Left colon (tissue), 2 donors: ENCODE measurements at places on chromosomes 5 and 9. TPM values are rescaled to one million over a fixed set of nuclear protein-coding genes. Genes with fewer than 3 reads are reported as not detected.

PCDHGA4 gene
- total RNA-seq, result 0.37 TPM

- peak; percentile 47 for DNase-seq
These were observed 5.6 kb downstream of the AMBP start for GRCh38 chr9:114072184-114073140.

- DNase-seq, result no peak
These were observed 172.7 kb upstream of the MEF2C start for GRCh38 chr5:89055695-89056085.

DNA sequence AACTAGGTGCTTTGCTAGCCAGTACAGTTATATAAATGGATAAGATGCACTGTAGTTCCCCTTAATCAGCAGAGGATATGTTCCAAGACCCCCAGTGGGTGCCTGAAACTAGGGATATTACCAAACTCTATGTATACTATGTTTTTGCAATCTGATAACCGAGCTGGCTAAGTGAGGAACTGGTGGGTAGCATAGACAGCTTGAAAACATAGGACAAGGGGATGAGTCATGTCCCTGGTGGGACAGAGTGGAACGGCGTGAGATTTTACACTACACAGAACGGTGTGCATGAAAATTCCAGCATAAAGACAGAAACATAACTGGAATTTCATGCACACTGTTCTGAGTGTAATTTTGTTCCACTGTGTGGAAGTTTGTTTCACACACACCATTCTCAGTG is 86.9 kb downstream of the BASP1 start:
- DNase-seq, result no peak

EXD3 gene
- total RNA-seq, result 57.3 TPM

OR13C4 gene
- total RNA-seq, result not detected

DNA sequence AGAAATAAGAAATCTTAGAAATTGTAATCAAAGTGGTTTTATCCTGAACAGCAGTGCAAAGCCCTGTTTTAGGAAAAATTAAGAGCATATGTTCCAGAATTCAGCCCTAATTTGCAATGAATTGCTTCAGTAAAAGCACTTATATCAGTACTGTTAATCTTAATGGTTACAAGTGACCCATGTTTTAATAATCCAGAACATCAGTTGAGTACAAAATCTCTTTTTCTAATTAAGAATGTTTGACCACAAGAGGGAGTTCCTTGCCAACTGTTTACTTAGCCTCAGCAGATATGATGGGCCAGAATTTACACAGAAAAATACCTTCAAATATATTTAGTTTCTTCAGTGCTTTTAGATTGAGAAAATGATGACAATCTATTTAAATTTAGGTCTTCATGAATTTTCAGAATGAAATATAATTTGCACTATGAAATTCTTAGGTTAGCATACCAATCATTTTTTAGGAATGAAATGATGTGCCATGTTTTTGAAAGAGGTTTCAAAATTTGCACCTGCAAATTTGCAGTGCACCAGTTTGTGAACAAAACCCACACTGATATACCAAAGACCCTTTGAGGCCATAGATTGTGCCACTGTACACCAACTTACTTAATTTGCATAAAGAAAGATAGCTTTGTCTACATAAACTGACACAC is 926.3 kb upstream of the ARRDC3 start:
- DNase-seq, result no peak

DNA sequence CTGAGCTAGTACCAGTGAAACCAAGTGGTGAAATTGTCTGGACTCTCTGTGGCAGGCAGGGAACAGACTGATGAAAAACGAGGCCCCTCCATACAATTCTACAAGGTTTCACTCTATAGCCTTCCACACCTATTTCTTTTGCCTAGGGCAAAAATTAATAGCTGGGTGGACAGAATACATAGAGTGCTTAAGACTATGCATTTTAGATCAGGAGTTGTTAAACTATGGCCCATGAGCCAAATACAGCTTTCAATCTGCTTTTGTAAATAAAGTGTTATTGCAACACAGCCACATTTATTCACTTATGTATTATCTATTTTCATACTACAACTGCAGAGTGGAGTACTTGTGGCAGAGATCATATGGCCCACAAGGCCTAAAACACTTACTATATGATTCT is 45.2 kb downstream of the SH3TC2 start:
- DNase-seq, result no peak

POMT1 gene
- total RNA-seq, result 31.0 TPM

- DNase-seq, result peak; percentile 91
These were observed 40.2 kb upstream of the GARNL3 start for GRCh38 chr9:127224178-127224882.

HK3 gene
- total RNA-seq, result 4.4 TPM

GRCh38 chr9:30524311-30524710 is 1860.1 kb upstream of the ACO1 start:
- no peak for DNase-seq

PCDHB12 gene
- total RNA-seq, result 0.42 TPM

RANBP3L gene
- total RNA-seq, result not detected

DNA sequence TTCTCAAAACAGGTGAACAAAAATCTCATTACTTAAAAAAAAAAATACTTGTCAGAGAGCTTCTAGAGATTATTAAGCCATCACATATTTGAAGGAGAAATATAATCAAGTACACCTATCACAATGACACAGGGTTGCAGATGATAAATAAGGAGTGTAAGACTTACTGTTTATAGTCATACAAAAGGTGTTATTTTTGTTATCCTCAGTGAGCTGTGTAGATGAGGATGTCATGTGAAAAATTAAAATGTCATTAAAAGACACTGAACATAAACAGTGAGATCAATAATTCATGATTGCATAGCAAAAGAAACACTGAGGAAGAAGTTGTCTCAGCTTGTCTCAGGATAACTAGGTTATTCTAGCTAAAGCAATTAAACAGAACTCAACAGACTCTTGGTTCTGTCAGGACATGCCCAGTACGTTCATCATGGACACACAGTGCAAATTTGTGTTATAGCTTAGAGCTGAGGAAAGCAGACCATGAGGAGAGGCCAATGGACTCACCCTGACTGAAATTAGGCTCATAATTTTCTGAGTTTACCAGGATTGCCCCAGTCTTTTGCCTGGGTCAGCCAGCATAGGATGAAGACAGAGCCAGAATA is 1162.6 kb upstream of the C9orf72 start:
- no peak for DNase-seq

GRCh38 chr5:146699664-146700418 is 178.7 kb downstream of the PPP2R2B start:
- DNase-seq, result no peak

AHRR gene
- total RNA-seq, result 1.6 TPM

- DNase-seq, result no peak
These were observed 90.0 kb downstream of the ARRDC3 start for GRCh38 chr5:91293131-91293530.

DNA sequence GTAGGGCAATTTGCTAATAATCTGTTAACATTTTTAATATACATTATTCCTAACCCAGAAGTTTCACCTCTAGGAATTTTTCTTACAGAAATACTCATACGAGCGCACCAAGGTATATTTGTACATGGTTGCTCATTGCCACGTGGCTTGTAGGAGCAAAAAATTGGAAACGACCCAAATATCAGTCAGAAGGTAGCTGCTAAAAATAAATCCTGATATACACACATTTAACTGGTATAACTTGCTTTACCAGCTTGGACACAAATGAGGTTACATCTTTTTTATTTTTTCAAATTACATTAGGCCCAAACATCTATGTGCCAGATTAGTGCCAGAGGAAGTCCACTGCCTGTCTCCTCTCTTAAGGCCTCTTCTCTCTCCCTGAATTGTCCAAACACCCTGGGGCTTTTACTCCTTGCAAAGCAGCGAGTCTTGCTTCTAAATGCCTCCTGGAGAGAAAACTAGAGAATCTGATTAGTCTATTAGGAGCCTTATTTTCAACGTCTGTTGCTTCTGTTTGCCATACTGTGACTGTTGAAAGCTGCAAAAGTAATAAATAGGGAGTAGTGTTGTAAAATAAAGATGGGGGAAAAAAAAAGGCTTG is 92.0 kb upstream of the SSBP2 start:
- DNase-seq, result no peak

DNA sequence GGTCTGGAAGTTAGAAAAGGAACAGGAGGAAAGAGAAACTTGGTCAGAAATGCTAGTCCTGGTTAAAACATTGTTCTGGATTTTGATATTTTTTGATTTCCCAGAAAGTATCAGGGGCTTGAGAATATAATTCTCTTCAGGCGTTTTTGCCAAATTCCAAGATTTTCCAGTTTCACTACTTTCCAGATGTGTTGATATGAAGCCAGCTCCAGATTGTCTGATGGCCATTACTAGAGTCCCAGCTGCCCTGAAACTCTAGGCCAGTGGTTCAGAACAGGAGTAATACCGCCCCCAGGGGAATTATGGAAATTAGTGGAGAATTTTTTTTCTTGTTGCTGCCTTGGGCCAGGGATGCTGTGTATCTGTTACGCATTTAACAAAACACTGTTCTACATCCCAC is 88.6 kb downstream of the KCNN2 start:
- DNase-seq, result no peak

DNA sequence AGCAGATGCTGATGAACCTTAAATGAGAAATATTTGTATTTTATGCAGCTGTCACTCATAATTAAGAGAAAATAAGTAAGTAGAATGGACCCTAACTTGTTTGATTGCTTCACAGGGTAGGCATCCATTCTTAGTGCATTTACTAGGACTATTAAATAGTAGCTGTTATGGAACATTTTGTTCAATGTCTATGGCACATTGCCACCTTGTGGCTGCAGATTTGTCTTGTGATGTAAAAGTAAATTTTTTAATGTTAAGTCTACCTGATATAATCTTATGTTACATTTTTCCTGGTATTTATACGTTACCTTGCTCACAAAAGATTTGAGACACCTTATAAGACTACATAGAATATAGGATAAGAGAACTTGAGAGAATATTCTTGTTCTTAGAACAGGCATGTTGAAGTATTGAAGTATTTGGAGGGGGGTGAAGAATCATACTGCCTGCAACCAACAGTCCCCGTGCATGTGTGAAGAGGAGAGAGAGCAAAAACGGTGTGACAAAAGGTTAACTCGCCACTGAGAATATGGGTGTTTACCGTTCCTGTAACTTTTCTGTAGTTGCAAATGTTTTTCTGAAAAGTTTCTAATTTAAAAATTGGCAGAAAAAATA is 161.1 kb downstream of the MAST4 start:
- DNase-seq, result peak; percentile 62

- DNase-seq, result no peak
These were observed 5.4 kb upstream of the CREBRF start for GRCh38 chr5:173050791-173051190.

DNA sequence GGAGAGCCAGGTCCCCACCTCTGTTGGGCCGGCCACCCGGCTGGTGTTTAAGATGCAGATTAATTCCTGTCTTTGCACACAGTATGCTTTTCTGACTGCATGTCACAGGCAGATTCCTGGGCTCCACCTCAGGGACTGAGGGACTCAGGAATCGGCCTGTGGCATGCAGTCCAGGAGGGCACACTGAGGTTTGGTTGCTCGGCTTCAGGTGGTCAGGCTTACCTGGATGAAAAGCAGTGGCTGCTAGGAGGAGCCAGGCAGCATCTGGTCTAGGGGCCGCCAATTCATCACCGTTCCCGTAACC is 1.1 kb downstream of the WDR5 start:
- DNase-seq, result no peak

- DNase-seq, result no peak
These were observed 427.5 kb upstream of the KIF2A start for GRCh38 chr5:61878471-61878870.

- no peak for DNase-seq
These were observed 369.7 kb downstream of the LRRC70 start for GRCh38 chr5:62948301-62948700.

CTXN3 gene
- total RNA-seq, result not detected

FGFR4 gene
- total RNA-seq, result 56.1 TPM

DNA sequence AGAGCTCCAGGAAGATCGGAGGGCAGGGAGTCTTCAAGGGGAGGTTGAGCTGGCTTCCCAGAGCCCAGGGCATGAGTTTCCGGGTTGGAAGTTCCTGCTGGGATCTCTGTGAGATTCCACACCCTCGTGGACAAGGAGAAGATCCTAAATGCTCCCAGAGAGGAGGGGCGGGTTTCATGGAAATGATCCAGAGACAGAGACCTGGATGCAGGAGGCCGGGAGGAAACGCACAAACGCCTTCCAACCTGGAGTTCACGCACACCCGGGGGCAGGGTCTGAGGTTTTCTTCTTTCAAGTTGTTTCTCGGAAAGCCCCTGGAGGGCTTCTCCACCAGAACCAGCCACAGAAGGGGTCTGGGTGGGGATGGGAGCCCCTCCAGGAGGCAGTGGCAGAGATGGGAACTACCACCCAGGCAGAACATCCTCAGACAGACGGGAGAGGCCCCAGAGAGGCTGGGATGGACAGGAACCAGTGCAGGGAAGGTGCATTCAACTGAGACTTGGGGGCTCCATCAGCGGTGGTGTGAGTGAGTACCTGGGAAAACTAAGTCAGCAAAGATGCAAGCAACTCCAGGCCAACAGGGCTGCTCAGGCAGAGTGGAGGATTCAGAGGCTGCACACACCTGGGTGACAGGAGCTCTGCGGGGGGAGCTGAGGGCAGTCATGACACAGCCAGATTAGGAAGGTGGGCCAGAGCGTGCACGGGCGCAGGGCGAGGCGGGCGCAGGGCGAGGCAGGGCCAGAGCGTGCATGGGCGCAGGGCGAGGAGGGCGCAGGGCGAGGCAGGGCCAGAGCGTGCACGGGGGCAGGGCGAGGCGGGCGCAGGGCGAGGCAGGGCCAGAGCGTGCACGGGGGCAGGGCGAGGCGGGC is 52.1 kb upstream of the EXOC3 start:
- peak; percentile 59 for DNase-seq

SLC25A2 gene
- 0.95 TPM for total RNA-seq
